Testis (tissue), 5 donors: ENCODE measurements at places on chromosomes 1 and 21.

DNA sequence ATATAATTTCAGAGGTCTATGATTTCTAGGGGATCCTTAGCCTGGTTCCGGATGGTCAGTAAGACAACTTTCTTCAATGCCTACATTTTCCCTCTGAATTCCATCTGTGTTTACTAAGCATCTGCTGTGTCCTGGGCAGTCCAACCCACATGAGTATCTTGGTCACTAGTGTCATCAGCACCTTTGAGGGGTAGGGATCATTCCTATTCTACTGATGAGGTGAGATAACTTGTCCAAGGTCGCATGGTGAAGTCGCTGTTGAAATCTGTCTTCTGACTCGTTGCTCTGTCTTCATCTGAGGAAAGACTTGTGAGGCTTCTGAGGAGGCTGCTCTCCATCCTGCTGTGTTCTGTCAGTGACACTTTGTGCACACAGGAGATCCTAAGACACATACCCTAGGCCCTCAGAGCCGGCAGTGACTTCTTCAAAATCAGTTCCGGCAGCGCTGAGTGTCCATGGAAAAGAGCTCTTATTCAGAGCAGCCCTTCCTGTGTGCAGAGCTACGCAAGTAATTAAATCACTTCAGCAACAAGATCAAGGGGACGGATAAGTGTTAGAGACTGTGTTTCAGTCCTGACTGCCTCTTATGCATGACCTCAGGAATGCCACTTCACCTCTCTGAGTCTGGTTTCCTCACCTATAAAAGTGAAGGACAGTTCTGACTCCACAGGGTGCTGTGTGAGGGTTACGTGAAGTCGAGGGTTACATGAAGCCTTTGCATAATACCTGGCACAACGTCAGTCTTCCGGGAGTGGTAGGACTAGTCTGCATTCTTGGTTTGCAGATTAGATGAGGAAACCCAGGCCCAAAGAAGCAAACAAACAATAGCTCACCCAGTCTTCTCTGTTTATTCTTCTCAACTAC, 28.4 kb downstream of the AK2 start:
- DNase-seq: no peak

DNA sequence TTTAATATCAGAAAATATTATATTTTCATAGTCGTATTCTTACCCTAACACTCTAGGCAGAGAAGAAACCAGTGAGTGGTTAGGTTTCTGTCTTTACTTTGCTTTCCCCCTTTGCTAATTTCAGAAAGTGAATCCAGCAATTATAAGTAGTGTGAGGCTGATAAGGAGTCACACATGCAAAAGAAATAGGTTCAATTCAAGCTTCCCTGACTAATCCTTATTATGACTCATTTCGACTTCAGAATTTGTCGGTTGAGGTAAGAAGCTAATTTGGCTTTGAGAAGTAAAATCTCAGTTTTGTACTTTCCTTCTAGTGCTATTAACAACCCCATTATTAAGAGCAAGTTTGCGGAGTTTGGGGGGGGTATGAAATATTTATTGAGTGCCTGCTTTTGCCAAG, 22.4 kb downstream of the ESRRG start:
- no peak for DNase-seq

DNA sequence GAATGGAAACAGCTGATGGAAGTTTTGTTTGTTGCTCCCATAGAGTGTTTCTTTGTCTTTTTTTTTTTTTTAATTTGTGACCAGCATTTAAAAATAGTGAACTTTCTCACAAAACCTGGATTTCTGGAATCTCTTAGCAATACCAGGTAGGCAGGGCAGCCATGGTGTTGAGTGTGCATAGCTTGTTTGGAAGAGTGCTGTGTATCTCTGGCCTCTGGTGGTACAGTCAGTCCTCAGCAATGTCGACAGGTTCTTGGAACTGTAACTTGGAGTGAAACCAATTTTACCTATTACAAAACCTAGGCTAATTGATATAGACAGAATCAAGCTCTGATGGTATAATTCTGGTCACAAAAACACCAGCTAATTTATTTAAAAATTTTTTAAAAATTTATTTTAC, 6.7 kb downstream of the AADACL3 start:
- no peak for DNase-seq

DNA sequence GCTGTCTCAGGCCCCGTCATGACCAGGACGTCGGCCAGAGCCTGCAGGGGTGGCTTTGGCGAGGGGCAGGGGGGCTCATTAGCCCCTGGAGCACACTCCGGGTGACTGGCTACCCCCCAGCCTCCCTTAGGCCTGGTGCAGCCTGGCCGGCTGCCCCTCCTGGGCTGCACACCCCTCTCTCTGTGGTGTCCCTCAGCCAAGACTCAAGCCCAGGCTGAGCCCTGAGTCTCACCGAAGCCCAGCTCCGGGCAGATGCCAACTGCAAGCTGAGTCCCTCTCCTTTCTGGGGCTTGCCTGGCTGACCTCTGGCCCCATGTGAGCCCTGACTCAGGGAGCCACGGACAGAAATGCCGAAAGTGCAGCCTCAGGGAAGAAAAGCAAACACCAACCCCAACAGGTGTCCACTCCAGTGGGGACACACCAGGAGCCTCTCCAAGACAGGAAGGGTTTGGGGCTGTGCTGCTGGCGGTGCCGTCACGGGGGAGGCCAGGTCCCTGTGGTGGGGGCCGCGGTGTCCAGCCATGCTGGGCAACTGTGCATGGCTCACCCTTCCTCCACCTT, 5.3 kb upstream of the IBA57 start:
- DNase-seq: no peak

DNA sequence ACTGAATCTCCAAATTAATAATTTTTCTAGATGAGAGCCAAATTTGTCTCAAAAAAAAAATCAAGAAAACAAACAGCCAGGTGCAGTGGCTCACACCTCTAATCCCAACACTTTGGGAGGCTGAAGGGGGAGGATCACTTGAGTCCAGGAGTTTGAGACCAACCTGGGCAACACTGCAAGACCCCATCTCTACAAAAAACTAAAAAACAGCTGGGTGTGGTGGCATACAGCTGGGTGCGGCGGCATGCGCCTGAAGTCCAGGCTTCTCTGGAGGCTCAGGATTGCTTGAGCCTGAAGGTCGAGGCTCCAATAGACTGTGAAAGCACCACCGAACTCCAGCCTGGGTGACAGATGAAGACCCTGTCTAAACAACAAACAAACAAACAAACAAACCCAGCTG, 14.0 kb downstream of the ACBD3 start:
- DNase-seq: no peak

DNA sequence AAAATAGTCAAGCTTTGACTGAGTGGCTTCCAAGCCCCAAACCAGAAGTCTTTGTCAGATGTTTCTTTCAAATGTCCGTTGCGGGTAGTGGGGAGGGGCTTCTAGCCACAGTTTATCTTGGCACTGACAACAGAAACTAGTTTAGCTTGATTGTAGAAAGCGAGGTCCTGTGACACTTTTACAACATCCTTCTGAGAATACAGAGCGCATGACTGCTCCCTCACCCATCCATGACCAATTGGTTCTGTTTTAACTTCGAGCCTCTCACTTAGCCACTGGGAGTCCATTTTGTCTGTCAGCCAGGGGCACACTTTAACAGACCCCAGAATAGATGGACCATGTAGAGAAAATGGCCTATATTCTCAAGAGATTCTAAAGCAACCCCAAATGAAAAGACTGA, 199.2 kb upstream of the ST6GALNAC5 start:
- no peak for DNase-seq

GRCh38 chr1:114341299-114341698, 169.7 kb downstream of the TRIM33 start:
- DNase-seq: no peak

DNA sequence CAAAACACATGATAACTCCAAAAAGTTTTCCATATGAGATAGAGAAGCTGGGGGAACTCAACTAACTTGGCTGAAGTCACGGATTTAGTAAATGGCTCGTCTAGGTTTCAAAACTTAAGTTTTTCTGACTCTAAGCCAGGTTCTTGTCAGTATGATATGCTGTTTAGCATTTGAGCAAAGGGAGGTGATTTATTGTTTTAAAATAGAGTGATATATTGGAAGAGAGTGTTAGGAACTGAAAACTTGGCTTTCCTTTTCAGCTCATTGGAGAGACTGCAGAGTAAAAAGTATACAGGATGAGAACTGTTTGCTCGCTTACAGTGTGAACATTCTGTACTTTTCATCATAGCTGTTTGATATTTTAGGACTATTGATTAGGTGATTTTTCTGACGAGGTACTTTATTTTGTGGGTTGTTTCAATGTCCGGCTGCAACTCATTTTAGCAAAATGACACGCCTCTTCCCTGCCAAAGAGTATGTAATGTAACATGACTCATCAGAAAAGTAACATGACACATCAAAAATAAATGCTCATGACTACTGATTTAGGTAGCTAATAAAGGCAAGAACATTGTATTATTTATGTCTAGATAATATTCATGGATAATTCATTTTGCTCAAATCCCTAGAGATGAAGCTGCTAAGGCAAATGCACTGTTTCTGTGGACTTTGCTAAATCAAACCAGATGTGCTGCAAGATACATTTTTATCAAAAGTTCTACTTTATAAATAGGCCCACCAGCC, 355.1 kb downstream of the GPATCH2 start:
- no peak for DNase-seq

DNA sequence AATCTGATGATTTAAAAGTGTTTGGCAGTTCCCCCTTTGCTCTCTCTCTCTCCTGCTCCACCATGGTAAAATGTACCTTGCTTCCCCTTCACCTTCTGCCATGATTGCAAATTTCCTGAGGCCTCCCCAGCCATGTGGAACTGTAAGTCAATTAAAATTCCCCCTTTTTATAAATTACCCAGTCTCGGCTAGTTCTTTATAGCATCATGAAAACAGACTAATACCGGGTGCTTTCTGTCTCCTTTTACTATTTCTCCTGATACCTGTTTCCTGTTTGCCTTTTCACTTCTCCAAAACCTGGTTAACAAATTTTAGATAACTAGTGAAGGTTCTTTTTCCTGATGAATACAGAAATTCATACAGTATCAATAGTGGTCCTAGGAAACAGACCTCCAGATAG, 1670.3 kb downstream of the MRPL39 start:
- no peak for DNase-seq

DNA sequence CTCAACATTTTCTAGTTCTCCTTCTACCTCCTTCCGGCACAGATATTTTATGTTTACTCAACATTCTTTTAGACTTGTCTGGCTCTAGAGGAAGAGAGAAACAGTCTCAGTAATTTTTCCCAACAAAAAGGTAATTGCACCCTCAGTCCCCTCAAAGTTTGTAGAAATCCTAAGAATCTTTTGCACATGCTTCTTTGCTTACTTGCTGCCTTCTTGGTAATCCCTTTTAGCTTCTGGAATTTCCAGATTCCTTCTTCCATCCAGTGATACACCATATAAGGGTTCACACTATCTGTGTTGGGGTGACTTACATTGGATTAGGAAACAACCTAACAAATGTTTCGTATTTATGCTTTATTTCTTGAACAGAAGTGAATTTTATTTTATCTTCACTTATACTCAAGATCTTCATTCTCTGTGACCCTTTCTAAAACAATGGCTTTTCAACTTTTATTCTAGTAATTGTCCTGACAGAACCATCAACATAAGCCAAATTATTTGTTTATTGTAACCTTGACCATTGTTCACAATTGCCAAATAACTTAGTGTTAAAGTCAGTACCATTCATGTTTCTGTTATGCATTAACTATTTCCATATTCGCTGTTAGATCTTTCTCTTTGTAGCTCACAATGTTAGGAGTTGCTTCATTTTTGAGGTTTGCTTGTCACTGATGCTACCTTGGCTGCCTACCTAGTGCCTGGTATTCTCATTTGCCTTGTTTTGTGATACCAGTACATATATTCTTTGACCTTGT, 238.1 kb downstream of the HMCN1 start:
- DNase-seq: no peak

DNA sequence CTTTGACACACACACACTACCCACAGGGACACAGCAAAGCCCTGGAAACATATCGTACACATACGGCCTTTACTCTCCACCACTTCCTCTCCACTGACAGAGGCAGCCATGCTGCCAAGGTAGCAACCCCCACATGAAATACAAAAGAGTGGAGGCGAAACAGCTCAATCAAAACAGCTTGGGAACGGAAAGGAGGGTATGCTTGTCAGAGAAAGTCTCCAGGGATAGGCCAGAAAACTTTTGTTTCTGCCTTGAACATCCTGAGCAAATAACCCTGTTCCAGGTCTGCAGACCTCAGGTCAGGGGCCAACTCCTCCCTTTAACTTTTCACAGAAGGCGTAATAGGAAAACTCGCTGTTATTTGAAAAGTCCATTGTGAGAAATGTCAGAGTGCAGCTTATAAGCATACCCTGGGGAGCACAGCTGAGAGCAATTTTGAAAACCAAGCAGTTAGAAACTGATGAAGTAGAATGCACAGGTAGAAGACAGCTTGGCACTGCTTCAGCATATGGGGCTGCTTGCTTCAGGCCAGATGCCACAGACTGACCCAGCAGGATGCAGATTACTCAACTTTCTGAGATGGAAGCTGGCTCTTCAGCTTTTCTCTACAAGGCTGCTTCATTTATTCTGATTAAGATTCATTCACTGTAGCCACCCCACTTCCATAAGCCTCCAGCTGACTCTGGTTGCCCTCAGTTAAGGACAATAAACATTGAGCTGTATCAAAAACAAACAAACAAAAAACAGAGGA, 18.0 kb downstream of the KIAA0319L start:
- DNase-seq: no peak

DNA sequence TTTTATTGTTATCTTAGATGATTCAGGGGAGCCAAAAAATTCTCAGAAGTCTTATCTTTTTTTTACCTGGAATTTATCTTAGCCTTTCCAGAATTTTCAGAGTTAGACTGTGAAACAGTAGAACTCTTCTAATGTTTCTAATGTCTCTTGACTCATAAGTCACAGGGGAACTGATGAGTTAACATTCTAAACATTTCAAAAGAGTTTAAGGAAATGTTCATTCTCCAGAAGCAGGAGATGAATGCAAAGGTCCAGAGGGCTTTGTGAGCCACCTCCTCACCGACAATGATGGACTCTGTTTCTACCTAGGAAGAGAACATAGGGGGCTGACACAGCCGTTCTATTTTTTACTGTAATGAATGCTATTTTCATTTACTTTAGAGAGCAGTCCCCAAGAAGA, 157.5 kb downstream of the BRINP2 start:
- DNase-seq: no peak

GRCh38 chr1:198730952-198731351, 92.1 kb downstream of the PTPRC start:
- no peak for DNase-seq

DNA sequence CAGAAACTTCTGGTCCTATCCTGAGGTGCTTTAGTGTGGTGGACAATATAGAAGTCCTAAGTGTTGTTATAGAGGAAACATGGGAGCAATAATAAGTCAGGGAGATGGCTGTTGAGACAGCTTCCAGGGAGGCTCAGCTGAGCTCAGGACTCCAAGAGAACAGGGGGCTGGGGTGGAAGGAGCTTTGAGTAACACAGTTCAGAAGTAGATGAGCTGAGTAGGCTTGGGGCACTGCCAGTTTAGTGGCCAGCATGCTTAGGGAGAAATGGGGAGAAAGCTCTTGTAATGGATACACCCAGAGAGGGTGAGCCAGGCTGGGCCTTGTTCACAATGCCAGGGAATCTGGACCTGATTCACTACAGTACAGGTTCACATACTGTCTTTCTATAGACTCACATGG, 201.6 kb downstream of the DAB1 start:
- DNase-seq: no peak

- peak; percentile 68 for DNase-seq
Observed at GRCh38 chr1:167756730-167757405, 35.1 kb downstream of the MPZL1 start.
